AG08396 (cell line): ENCODE measurements at places on chromosomes 16 and 17.

DNA sequence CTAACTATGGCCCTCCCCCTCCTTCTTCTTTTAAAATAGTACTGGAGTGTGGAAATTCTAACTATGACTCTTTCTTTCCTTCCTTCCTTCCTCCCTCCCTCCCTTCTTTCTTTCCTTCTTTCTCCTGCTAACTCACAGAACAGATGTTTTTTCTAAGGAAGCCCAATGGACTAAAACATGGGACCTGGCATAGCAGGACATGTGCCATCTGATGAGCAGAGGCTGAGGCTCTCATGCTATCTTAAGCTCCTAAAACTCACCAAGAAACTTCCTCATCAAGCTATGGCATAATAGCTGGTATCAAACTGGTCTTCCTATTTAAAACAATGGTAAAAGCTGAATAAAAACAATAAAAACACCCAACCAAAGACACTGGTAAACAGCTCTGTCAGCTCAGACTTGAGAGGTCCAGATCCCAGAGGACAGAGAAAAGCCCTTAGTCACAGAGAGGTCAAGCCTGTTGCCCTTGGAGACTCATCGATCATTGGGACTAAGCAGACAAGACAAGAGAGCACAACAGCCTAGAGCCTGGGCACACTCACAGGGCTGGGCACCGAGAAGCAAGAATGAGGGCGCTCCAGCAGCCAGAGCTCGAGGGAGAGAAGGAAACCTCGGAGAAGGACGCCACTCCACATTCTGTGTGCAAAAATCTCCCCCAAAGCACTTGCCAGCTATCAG lies 27.6 kb downstream of the SLC38A10 start:
- no peak for DNase-seq

GRCh38 chr17:80270104-80270503 lies 9.5 kb downstream of the RNF213 start:
- no peak for DNase-seq

GRCh38 chr16:74219706-74220105 lies 76.9 kb upstream of the PSMD7 start:
- DNase-seq = no peak

GRCh38 chr16:3075523-3075915 lies 10.1 kb downstream of the IL32 start:
- no peak for DNase-seq

GRCh38 chr16:85029408-85029784 lies 1.8 kb downstream of the KIAA0513 start:
- DNase-seq = peak; percentile 27

DNA sequence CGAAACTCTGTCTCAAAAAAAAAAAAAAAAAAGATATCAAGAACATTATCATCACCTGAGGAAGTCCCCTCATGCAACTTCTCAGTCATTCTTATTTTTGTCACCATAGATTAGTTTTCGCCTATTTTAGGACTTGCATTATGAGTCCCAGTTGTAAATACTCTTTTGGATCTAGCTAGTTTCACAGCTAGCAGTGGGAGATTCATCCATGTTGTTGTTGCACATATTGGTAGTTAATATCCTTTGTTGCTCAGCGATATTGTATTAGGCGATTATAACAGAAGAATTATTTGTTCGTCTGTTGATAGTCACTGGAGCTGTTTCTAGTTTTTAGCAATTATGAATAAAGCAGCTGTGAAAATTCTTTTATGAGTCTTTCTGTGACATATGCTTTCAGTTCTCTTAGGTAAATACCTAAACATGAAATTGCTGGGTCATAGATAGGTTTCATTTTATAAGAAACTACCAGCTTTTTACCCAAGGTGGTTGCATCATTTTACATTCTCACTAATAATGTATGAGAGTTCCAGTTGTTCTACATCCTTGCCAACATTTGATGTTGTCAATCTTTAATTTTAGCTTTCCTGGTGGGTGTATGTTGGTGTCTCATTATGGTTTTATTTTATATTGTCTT lies 40.7 kb upstream of the MAP3K14 start:
- DNase-seq = no peak

DNA sequence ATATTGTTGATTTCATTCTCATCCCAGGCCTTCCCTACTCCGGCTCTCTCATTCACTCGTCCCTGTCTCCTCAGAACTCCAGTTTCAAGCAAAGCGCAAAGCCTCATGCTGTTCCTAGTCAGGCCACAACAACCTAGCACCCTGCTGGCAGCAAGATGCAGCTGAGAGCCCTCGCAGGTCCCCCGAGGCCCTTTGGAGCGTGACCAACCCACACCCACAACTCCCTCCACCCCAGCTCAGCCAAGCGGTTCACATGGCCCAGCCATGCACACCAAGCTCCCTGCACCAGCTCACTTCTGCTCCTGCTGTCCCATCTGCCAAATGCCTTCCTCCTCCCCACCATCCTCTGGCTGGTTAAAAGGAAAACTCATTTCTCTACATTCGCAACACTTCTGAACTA lies 195.8 kb downstream of the IRX5 start:
- DNase-seq = no peak
